SHP77 treated with DMSO at 0.1 percent for 48 hours (cell line): ENCODE measurements at places on chromosomes 12 and 14.
A peak's percentile ranks its signal among the peaks of the same experiment; 100 is the strongest.

DNA sequence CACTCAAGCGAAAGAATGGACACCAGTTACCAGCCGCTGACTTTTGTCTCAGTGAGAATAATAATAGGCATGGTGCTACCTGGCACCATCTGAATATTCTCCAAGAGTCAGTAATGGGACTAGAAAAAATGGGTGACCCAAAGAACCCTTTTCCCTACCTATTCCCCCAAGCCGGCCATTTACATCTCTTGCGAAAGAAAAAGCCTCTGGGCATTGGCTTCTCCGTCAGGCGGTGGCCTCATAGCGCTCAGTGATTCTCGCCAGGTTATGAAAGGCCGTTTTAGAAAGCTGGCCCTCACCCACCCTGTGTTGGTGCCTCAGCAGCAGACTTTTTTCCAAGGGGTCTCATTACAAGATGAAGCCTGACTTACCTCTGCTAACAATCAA, 523 bp upstream of the SLC6A15 start:
- DNase-seq = peak; percentile 76

GRCh38 chr12:90479237-90479636, 475.7 kb downstream of the CCER1 start:
- no peak for DNase-seq

GRCh38 chr12:124443931-124444712, 123.3 kb downstream of the NCOR2 start:
- no peak for DNase-seq

DNA sequence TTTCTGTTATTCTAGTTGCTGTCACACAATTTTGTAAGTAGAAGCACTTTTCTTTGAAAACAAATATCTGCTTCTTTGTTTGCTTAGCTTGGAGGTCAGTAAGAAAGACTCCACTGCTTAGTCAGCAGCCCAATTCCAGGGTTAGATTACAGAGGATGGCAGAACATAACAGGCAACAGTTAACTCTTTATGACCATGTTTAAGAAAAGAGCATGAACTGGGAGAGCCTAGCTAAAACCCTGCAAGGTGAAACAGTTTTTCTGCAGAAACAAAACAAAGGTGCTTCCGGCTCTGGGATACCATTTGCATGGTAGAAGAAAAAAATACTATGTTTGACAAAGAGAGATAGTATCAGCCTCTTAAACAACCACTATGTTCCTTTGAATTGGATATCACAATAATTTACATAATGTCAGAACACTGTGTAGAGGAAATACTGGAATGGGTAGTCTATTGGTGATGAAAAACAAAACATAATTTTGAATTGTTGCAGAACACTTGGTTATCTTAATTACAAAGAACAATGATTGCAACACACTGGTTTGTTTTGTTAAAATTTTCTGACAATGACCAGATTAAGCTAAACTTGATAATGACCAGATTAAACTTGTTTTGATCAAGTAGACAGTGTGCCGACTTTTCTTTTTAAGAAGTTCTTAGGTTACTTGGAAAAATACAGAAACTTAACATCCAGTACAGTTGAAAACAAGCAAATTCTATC, 22.4 kb upstream of the PPM1H start:
- no peak for DNase-seq

GRCh38 chr12:12724421-12725085, 7.4 kb downstream of the CDKN1B start:
- no peak for DNase-seq

DNA sequence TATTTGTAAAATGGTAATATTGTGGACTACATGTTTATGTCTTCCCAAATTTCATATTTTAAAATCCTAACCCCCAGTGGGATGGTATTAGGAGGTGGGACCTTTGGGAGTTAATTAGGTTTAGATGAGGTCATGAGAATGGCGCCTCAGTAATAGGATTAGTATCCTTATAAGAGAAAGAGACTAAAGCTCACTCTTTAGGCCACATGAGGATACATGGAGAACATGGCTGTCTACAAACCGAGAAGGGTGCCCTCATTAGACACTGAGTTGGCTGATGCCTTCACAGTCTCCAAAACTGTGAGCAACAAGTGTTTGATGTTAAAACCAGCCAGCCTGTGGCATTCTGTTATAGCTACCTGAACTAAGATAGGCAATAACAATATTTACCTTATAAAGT, 58.3 kb upstream of the OTOGL start:
- DNase-seq = no peak

DNA sequence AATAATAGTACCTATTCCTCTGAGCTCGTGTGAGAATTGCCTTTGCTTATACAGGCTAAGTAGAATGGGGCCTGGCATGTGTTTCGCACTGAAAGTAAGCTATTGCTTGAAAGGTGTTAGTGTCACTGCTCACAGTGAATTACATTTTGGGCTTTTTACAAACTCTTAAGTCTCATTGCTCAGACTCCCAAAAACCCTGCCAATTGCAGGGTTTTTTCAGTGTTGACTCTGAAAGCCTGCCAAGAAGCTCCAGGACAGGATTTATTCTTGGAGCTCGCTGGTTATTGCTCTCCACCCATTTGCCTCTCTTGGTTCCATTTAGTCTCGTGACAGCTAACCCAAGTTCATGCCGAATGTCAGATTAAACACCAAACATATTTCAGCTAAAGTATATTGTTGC, 39.8 kb downstream of the NOPCHAP1 start:
- no peak for DNase-seq
